IPS-NIHi11 (cell line): ENCODE measurements at places on chromosomes 4 and X.

- no peak for DNase-seq
These were observed 108.2 kb upstream of the BMPR1B start for GRCh38 chr4:94649381-94650133.

DNA sequence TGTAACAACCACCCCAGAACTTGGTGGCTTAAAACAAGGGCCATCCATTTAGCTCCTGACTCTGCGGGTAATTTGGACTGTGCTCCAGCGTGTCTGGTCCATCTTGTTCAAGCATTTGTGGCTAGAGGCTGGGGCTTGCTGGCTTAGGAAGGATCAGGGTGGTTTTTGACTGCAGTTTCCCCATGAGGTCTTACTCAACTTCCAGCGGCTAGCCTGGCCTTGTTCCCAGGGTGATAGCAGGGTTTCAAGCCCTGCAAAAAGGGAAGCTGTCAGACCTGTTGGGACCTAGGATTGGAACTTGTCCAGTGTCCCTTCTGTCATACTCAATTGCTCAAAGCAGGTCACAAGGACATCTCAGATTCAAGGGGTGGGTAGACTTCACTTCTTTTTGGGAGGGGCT, 205.9 kb downstream of the STIM2 start:
- DNase-seq: no peak

DNA sequence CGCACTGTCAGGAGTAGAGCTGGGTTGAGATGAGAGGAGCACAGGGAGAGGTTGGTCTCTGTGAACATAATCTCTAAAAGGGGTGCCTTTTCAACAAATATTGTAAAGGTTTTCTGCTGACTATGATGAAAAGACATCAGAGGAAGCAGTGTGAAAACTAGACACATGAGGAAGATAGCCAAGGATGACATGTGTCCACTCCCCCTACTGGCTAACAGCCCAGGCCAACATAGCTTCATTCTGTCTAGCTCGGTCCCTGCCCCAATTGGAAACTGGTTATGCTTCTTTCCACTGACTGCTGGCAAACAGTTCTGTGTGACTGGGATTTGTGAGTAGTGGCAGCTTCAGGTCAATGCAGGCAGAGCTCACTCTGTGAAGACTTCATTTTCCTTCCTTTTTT, 115.4 kb upstream of the ESX1 start:
- peak; percentile 30 for DNase-seq

DNA sequence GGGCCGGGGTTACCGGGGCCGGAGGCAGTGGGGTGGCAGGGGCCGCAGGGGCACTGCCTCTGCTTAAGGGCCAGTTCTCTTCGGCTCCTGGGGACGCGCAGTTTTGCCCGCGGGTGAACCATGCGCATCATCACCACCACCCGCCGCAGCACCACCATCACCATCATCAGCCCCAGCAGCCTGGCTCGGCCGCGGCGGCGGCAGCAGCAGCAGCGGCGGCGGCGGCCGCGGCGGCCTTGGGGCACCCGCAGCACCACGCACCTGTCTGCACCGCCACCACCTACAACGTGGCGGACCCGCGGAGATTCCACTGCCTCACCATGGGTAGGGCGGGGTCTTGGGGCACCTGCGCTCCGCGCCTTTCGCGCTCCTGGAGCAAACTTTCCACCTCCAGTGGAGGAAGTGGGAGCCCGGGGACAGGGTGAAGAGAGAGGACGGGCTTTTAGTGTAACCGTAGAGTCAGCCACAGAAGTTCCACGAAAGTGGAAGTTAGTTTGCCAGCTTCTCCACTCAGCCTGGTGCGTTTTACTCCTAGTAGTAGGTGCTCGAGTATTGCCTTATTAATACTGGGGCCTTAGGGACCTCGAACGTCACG, 729 bp downstream of the GSX2 start:
- no peak for DNase-seq

GRCh38 chrX:137428766-137429591, 136.9 kb upstream of the ZIC3 start:
- peak; percentile 37 for DNase-seq

DNA sequence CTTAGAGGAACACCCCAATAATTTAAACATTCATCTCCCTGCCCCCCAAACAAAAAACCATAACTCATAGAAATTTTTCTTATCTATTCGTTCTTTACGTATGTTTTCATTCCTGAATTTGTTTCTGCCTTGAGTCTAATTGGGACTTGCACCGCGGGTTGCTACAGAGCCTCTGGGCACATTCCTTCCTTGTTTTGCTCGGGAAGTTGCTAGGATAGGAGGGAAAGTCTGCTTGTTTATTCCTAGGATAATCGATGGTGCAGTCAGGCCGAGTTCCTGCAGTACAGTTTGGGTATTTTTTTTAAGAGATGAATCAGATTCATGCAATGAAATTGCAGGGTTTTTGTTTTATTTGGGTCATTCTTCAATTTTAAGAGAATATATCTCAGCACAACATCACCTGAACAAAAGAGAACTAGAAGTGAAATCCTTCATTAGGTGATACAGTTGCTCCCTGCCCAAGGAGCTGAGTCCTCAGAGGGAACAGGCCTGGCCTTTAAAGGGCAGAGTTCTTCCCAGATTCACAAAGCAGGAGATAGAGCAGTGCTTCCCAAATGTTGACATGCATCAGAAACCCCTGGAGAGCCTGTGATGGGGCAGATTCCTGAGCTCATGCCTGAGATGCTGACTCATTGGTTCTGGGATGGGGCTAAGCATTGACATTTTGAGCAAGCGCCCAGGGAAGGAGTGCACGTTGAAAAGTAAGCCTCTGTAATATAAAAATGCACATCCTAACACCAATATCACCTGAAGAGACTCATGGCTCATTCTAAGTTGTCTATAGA, 114.9 kb upstream of the FAM9B start:
- peak; percentile 14 for DNase-seq

DNA sequence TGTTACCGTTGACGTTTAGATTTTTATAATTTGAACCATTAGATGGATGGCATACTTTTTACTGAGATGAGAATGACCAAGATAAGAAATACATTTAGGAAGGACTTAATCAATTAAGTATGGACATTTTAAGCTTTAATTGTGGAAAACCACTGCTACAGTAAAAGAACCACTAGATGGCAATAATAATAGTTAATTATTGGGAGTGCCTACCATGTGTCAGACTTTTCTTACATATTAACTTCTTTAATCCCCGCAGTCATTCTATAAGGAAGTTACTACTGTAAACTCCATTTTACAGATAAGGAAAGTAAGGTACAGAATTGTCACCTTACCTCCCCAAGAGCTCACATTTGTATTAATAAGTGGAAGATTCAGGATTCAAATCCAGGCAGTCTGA, 48.5 kb upstream of the MYOZ2 start:
- DNase-seq: no peak

DNA sequence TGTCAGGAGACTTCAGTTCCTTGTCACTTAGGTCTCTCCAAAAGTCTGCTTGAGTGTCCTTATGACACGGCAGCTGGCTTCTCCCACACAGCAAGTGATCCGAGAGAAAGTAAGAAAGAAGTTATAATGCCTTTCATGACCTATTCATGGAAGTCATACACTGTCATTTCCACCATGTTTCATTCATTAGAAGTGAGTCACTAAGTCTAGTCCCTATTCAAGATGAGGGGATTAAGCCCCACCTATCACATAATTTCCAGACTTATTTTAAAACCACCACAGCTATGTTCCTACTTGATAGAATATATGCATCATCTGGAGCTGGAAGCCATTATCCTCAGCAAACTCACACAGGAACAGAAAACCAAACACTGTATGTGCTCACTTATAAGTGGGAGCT, 25.2 kb upstream of the COL25A1 start:
- DNase-seq: no peak

GRCh38 chrX:3263681-3264126, 82.7 kb downstream of the MXRA5 start:
- DNase-seq: no peak

DNA sequence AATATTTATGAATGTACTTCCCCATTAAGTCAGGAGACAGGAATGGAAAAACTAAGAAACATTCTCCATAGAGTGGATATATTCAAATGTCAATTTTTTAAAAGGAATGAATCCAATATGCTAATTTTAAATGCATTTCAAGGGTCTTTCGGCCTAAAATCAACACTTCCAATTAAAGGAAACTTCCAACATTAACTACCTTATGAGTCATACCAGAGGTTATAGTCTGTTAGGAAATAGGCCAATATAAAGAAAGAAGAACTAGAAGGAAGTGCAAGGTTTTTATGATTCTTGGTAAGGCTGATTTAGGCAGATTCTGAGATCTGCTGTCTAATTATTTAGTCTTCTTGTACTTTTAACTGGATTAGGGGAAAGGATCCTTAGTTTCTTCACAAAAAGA, 260.1 kb upstream of the EDNRA start:
- DNase-seq: no peak

DNA sequence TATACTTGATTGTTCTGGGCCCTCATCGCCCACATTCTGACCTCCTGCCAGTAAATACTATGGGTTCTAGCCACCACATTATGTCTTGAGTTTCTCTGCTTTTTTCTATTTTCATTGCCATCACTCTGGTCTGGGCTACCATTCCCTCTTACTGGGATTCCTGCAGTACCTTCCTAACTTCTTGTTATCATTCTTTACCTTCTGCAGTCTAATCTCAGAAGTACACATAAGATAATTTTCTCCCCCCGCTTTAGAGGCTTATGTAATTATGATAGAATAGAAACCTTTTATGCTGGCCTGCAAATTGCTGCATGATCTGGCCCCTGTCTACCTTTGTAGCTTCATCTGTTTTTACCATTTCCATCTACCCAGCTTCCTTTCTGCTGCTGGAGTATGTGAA, 19.2 kb downstream of the STIM2 start:
- DNase-seq: no peak
